ENCODE measurements at places on chromosomes 1 and 21.

DNA sequence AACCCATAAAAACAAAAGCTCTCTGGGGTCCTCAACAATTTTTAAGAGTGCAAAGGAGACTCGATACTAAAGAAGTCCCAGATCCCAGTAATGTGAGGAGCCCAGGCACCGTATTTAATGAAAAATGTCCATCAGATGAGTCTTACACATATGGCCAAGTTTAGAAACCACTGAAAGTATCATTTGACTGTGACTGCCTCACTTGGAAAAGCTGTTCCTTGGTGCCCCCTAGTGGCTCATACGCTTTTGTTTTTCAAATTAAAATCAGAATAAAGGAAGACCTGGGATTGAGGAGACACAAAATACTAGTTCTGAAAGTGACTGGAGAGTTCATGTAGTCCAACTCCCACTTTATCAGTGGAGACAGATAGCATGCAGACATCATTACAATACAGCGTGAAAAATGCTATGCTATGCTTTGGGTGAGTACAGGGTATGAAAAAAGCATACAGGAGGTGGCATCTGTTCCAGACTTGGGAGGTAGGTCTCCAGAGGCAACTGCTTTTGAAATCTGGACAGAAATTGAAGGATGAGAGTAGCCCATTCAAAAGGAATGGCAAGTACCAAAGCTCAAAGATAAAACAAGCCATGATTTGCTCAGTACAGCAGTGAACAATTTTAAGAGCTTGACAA lies 33.8 kb downstream of the GDAP2 start:
- peak; percentile 18 for DNase-seq

GRCh38 chr1:223503348-223503747 lies 110.1 kb downstream of the CCDC185 start:
- DNase-seq: no peak

DNA sequence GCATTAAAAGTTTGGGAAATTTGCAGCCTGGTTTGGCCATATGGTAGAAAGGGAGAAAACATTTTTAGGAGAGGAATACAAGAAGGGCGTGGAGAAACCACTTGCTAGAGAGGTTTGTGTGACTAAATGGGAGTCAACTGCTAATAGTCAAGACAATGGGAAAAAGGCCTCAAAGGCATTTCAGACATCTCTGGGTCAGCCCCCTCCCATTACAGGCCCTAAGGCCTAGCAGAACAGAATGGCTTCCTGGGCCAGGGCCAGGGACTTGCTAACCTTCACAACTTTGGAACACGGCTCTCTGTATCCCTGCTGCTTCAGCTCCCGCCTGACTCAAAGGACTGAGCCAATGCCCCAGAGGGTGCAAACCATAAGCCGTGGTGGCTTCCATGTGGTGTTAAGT lies 752.3 kb upstream of the ADAMTS5 start:
- DNase-seq: no peak

DNA sequence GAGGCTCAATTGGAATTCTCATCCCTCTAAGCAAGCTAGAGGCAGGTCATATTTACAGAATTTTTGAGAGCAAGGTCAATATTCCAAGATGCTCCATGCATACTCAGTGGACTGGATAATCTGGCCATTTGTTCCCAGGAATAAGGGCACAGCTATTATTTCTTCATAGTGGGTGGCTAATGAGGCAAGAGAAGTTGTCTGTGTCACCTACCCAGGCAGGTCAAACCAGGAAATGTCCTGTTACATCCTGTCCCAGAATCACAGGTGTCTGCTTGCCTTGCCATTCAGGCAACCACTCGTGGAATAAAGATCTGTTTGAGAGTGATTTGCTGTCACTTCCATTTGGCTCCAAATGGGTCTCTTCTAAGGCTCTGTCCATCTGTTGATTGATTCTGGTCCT lies 85.2 kb upstream of the ZP4 start:
- no peak for DNase-seq

- DNase-seq: no peak
These were observed 251.9 kb upstream of the DAB1 start for GRCh38 chr1:57675776-57676175.

DNA sequence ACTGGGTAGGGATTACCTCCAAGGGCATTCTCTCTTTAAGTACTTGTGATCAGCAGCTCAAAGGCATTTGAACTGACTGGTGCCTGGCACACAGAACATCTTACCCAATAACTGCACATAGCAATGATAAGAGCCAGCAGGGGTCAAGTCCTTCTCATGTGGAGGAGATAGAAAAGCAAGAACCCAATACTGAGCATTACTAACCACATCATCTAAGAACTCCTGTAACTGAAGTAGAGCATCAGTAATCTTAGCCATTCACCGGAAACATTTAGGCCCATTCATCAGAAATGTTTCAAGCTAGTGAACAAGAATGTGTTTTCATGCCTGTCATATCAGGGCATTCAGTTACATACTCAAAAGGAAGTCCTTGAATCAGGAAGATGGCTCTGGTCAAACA lies 33.6 kb upstream of the THEM4 start:
- DNase-seq: no peak

DNA sequence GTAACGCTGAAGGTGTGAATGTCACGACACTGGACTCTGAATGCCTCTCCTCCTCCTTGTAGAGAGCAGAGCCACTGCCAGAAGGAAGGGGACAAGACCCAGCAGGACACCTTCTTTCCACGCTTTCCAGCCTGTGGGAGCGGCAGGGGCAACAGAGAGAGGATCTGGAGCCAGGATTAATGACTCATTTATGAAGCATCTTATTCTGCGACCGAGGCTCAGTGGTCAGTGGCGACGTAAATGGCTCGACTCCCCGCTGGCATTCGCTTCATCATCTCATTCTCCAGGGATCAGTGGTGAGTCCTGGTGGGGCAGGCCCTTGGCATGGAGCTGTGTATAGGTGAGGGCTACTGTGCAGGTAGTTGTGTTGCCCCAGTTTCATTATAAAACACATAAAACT lies 4.6 kb downstream of the SLC37A1 start:
- no peak for DNase-seq

GRCh38 chr1:220497220-220497947 lies 30.6 kb upstream of the MARK1 start:
- DNase-seq: no peak

GRCh38 chr21:43810505-43811261 lies 21.3 kb downstream of the RRP1 start:
- peak; percentile 61 for DNase-seq

- DNase-seq: no peak
These were observed 29.4 kb upstream of the CCSAP start for GRCh38 chr1:229372251-229372650.

DNA sequence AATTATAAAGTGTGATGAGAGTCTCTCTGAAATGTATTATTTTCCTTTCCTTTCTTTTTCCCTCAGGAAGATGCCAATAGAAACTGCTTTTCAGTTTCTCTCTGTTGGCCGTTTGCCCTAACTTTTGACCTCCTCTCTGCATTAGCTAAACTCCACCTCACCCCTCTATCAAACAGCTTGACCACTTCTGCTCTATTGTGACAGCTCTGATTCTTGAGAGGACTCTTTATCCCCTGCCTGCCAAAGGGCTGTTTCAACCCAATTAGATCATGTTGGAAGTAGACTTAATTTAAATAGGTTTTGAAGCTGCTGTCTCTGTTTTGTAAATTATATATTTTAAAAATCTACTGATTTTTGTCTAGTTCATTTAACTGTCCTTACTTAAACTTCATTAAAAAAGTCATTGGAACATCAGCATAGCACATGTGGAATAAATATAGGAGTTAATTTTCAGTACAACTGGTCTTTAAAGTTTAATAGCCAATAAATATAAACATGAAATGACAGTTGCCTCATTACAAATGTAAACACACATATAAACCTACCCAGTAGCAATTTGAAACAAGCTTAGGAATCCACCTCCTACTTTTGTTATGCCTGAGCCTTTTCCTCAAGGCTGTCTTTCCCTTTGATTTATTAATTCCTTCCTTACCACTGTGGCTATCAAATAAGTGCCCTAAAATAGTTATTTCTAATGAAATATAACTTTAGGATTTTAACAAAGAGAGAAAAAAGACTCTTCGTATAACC lies 152.0 kb downstream of the CHRM3 start:
- DNase-seq: no peak

DNA sequence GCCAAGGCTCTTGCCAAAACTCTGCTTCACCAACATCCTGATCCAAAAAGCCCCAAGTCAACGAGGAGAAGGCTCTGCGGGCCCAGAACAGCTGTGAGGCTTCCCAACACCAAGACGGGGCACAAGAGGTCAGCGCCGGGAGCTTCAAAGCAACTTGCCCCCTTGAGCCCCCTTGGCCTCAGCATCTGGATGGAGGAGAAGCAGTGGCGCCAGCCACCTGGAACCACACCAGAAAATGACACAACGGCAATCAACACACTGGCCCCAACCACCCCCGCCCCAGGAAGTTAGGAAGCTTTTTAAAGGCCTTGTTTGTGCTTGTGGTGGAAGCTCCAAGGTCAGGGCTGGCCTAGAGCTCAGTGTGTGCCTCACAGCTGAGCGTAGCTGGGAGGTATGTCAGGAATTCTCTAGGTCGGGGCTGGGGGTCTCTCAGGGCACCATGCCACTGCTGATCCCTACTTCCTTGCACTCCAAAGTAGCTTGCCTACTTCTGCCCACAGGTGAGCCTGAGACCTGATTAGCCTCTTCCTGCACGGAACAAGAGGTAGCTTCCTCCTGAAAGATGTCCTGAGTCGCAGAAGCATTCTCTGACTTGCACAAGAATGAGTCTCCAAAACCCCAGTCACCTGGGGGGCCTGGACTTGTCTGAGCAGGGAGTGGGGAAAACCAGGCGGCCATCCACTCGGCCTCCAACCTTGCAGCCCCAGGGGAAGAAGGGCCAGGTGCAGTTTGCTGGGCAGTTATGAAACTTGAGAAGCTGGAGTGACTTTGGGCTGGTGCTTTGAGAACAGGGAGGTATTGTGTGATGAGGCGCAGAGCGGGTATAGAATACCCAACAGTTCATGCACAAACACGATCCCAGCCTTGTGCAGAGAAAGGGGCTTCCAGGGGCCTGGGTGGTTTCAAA lies 9.7 kb upstream of the SRP9 start:
- DNase-seq: no peak

DNA sequence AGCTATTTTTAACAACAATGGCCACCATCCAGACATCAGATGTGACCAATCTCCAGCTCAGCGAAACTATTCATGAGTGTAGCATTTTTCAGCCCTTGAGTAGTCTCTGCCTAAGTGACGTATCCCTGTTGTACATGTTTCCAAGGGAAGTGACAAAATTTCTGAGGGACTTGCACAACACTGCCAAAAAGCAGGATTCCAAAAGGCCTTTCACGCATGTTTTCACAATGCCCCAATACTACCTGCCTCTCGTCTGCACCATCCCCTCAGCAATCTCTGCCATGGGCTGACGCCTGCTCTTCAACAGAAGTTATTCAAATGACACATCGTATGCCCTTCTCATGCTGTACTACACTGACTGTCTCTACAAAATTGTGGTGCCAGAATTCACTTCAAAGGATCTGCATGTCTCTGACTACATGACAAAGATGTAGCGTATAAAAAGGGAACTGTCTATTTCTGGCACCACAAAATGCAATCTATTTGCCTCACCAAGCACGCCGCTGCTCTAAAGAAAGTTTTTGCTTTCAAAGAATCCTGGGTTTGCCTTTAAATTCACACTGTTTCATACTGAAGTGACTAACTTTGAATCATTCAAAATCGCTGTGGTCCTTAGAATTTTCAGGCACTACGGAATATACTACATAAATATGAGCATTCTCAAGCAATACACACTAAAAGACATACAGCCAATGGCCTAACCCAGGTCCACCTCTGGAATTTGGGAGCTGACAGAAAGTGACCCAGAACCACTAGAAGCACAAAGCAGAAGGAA lies 32.9 kb downstream of the JAK1 start:
- no peak for DNase-seq

- no peak for DNase-seq
These were observed 8.6 kb downstream of the ST6GALNAC3 start for GRCh38 chr1:76083189-76083588.
